ENCODE measurements at places on chromosomes 11 and 22.

- DNase-seq: no peak
These were observed 23.5 kb upstream of the BLID start for GRCh38 chr11:122139595-122139866.

- no peak for DNase-seq
These were observed 97.2 kb downstream of the SERGEF start for GRCh38 chr11:17915500-17916143.

DNA sequence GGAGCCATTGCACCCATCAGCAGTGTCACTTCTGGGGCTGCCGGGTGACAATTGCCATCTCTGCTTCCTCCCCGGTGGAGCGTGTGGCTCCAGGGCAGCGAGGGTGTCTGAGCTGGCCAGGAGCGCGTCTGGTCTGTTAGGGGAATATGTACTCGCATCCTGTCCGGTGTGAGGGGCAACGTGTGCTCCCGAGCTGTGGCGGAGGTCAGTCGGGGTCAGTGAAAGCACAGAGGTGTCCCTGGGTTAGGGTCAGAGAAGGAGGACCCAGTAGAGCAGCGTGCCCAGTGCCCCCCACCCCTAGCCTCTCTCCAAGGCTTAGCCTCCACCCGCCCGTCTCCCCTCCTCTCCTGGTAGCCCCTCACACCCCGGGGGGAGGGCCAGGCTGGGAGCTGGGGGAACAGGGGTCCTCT lies 1.5 kb downstream of the CLCF1 start:
- DNase-seq: no peak

DNA sequence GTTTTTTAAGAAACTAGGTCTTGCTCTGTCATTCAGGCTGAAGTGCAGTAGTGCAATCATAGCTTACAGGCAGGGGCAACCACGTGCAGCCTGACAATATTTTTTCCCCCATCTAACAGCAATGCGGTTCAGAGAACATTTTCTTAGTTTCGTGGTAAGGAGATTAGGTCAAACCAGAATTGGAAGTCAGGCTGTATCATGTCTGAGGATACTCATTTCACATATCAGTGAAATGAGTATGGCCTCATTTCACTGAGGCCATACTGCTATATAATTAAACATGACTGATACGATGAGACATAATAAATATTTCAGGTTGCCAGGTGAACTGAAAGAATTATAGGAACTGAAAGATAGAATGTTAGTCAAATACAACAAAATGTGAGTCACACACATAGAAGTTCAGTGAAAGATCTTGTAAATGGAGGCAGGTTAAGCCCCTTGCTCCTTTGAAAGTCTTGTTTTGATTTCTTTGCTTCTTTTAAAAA lies 32.5 kb upstream of the IZUMO1R start:
- no peak for DNase-seq

DNA sequence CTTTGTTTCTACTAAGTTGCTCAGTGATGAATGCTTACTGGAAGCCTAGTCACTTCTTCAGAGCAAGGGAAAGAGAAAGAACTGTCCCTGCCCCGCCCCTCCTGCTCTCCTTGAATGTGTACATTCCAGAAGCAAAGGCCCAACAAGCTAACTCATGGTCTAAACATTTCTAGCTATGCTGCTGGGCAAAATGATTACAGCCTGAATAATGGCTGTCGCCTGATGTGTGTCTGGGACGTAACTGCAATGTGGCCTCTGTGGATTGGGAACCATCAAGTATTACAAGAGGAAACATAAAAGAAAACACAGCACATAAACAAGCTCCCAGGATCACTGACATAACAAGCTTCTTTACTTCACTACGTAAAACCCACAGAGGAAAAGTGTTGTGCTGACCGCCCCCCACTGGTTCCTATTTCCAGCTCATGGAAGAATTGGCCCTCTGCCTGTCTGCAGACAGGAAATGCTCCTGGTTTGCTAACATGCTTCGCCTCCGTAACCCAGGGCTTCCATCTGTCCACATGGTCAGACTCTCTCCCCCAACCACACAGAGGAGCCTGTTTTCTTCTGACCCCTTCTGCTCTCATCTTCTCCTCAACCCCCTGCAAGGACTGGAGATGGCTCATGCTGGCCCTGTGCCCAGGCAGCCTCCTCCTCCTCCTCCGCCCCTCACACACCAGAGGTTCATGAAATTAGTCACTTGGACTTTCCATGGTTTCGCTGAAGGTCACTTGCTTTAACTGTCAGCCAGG lies 187.2 kb downstream of the MAML2 start:
- no peak for DNase-seq

DNA sequence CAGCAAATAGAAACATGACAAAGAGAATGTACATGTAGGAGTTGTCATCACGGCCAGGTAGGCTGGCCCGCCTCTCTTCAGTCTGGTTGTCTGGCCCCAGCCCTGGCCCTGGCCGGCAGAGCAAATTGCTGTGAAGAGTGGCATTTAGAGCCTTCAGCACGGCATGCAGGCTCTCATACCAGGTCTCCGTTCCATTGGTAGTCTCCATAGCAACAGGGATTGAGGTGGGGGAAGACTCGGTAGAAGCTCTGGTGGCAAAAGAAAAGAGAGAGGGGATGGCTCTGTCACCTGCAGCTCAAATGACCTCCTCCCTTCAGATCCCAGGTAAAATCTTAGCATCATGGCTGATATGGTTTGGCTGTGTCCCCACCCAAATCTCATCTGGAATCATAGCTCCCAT lies 10.0 kb downstream of the KCNE3 start:
- DNase-seq: no peak

DNA sequence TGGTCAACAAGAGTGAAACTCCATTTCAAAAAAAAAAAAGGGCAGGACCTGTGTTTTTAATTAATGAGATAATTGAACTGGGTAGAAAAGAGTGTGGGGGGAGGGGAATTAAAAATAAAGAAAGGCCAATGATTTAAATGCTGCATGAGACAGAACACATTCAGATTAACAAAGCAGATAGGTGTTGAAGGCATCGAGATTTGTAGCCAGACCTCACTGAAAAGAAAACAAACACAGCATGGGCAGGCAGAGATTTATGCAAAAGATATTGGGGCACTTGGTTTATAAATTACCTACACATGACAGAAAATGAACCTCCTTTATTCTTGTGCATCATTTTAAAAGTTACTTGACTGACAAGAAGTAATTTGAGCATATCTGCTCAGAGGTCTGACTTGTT lies 354.0 kb upstream of the API5 start:
- no peak for DNase-seq

DNA sequence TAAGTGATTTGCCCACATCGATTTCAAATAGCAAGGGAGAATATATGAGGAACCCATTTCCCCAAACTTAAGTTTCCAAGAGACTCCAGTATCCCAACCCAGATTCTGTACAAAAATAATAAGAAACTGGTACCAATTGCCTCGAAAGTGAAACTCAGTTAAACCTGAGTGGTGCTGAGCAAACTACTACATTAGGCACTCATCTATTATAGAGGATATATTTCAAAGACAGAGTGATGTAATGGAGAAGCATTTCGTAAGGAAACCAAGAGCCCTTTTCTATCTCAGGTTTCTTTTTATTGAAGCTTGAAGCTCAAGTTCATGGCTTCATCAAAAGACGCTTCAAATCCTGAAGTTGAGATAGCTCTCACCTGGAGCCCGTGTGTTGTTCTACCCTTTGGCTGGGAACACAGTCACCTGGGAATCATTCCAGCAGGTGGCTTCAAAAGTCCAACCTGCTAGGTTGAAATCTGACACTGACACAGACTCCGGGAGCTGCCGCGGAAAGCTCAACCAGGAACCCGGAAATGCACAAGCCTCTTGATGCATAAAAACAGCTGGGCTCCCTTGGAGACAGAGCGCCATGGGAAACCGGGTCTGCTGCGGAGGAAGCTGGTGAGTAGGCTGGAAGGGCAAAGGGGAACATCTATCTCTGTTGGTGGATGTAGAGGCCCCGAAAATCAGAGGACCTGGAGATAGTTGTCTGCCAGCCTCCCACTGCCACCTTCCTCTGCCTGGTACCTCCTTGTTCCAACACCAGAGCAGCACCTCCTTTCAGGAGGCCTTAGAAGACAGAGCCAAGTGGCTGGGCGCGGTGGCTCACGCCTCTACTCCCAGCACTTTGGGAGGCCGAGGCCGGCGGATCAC lies at the start of gene C11orf52:
Gene C11orf52, plus strand, starts transcription at position 524 of the 867 bp plus-strand sequence. Its CDS starts 60 bp downstream, at position 584.
- no peak for DNase-seq

DNA sequence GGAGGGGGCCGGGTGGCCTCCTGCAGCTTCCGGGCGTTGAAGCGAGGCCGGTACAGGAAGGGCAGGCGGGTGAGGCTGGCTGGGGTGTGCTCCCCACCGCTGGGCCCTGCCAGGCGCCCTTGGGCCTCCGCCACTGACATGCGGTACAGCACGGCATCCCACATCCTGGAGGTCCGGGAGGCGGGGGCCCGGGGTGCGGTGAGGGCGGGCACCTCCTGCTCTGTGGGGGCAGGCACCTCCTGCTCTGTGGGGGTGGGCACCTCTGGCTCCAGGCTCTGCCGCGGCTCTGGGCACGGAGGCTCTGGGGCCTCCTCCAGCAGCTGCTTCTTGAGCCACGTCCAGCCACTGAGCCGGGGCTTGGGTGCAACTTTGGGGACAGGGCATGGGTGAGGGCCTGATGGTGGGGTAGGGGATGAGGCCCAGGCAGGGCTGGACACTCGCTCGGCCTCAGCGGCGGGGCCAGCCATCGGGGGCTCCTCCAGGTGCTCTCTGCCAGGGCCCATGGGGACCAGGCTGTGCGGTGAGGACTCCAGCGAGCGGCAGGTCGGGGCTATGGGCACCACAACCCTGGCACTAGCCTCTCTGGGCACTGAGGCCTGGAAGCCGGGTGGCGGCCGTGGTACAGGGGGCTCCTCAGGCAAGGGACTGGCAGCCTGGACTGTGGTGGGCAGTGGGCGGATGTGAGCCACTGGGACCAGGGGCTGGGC lies 2.3 kb downstream of the PRR33 start:
- DNase-seq: no peak

GRCh38 chr11:123170929-123171328 lies 24.1 kb downstream of the CLMP start:
- DNase-seq: no peak

- DNase-seq: no peak
These were observed 90.7 kb downstream of the FAM76B start for GRCh38 chr11:95698676-95699557.

- DNase-seq: no peak
These were observed 54.5 kb upstream of the RRAS2 start for GRCh38 chr11:14413307-14414069.

GRCh38 chr11:35365961-35366360 lies 53.4 kb downstream of the SLC1A2 start:
- DNase-seq: no peak

- DNase-seq: no peak
These were observed 125.2 kb downstream of the LRRC4C start for GRCh38 chr11:41334007-41334933.

DNA sequence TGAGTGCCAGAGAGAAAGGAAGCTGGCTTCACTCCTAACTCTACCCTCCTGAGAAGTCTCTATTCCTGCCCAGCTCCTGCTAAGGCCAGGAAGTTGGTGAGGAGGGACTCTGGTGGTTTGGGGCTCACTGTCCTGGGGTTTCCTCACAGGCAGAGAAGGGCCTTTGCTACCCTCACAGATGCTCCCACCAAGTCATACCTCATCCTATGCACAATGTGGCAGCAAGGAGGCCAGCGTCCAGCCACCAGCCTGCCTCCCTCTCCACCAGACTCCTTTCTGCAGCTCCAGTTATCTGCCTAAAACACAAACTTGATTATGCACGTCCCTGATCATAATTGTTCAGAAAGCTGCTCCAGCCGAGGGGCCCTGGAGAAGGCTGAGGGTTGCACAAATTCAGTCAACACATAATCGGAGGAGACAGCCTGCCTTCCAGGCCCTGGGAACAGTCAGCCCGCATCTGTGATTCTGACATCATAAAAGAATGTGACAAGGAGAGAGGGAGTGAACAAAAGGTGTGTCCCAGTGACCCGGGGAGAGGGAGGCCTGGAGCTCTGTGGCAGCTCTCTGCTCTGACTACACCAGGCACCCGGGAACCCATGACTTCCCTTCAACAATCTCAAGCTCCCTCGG lies 28.8 kb downstream of the DKK3 start:
- DNase-seq: no peak

DNA sequence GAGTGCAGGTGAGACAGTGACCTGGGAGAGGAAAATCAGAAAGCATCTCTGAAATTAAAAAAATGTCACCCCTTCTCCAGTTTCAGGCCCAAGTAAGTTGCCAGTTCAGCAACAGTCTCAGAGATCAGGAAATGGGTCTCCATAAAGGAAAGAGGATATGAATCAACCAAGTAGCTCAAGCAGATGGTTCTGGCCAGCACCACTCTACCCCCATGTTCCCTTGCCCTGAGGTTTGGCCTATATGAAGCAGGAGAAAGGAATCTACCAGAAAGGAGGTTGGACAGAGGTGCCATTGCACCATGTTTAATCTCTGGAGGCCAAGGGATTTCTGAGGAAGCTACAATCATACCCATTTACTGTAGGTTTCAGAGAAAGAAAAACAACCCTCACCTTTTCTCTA lies 7.7 kb downstream of the FZD4 start:
- no peak for DNase-seq

All from NCI-H1694 (cell line).